ENCODE measurements at places on chromosomes 13 and 19.

DNA sequence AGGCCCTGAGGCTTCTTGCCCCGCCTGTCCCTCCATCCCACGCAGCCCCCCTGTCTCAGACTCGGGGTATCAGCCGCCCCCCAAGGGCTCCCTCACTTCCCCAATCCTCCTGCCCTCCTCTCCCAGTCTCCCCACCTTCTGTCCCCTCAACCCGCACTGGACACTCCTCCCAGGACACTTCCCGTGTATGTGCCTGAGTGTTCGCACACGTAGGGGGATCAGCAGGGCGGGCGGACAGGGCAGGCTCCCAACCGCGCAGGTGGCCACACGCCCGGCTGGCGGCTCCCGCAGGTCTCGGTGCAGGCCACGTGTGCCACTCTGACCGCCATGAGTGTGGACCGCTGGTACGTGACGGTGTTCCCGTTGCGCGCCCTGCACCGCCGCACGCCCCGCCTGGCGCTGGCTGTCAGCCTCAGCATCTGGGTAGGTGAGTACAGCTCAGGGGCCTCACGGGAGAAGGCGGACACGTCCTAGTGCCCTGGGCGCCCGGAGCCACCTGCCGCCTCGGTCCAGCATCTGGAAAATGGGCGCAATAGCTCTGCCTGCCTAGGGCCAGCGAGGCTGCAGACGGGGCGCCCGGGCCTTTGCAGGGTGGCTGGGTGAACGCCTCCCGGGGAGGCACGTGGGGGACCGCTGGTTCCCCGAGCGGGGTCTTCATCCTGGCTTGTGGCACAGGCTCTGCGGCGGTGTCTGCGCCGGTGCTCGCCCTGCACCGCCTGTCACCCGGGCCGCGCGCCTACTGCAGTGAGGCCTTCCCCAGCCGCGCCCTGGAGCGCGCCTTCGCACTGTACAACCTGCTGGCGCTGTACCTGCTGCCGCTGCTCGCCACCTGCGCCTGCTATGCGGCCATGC lies 2.3 kb downstream of the KISS1R start:
- DNase-seq = no peak

DNA sequence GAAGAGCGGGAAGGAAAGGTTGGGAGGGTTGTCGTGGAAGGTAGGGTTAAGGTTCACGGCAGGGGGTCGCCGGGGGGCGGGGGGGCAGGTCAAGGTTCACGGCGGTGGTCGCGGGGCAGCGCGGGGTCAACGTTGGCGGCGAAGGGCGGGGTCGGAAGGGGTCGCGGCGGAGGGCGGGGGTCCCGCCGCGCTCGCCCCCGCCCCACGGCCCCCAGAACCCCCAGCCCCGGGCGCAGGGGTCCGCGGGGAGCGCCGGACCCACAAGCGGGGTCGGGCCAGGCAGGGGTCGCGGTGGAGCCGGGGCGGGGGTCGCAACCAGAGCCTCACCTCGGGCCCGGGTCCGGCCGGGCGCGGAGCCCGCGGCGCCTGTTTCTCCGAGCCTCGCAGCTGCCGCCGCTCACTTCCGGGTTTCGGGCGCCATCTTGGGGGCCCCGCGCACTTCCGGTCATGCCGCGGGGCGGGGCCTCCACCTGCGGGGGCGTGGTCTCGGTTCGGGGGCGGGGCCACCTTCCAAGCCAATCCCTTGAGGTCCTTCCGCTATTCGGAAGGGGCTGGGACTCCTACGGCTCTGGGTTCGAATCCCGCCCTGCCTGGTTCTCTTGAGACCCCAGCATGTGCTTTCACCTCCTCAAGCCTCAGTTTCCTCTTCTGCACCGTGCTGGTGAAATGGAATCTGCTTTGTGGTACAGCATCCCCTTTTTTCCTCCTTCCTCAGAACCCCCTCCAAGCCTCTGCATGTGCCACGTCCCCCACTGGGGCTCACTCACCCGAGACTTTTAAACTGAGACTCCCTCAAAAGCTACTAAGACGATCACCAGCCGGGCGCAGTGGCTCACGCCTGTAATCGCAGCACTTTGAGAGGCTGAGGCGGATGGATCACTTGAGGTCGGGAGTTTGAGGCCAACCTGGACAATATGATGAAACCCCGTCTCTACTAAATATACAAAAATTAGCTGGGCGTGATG lies at the start of gene SBNO2:
Gene SBNO2, minus strand, starts transcription at position 424 of the 965 bp plus-strand sequence. CDS start 19,992 bp downstream, outside the sequence.
- peak; percentile 94 for DNase-seq

- no peak for DNase-seq
These were observed 186.2 kb upstream of the GPR12 start for GRCh38 chr13:26946684-26947343.

DNA sequence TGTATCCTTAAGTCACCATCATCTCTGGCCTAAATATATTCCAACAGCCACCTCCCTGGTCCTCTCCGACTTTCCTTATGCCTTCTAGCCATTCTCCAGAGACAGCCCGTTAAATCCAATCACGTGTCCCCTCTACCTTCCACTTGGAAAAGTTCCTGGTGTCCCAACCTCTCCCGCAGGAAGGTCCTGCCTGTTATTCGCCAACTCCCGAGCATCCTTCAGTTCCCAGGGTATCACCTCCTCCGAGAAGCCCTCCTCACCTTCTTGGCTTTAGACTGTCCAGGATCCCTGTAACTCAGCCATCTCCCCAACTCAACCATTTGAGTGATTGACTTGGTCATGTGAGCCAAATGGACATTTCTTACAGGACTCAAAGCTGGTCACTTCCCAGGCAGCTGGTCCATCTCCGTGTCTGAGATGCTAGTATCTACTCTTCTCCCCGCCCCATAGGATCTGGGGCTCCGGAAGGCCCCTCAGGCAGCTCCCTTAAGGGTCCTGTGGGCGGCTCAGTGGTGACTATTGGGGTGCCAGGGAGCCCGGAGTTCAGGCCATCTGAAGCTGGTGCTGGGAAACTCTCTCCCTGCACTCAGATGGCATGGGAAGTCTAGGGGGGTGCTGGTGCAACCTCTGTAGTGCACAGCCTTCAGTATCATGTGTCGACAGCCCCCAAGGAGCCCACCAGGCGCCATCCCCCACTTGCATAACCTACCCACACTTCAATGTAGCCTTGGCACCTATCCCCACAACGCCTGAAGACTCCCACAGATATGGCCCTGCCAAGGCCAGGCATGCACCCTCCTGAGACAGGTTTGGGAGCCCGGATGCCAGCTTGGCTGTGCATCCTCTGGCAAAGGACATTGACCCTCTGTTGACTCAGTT lies 27.9 kb upstream of the NANOS3 start:
- peak; percentile 65 for DNase-seq

DNA sequence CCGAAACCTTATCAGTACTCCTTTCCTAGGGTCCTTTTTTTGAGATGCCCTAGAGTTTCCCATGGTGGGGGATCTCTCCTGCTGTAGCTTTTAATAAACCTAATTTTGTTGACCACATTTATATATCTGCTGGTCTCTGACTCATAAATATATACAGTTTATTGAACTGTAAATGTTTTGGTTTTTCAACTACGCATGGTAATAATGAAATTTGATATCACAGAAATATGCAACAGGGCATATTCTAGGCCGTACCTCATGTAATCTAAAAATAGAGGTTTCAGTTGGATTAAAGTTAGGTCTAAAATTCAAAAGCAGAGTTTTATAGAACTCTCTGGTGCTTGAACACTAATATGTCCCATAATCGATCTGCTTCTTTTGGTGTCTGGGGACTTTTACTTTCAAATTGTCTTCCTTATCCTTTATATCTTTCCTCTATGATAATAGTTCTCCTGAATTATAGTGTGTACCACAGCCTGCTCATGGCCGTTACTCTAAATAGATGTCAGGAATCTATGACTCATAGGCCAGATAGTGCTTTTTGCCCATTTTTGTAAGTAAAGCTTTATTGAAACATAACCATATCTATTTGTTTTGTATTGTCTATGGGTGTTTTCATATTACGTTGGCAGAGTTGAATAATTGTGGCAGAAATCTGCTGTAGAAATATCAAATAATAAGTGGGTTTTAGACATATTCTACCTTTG lies 324.8 kb upstream of the PCDH9 start:
- DNase-seq = no peak

GRCh38 chr19:5030822-5031221 lies 61.9 kb downstream of the KDM4B start:
- DNase-seq = no peak

- DNase-seq = no peak
These were observed 126.9 kb downstream of the STK24 start for GRCh38 chr13:98450026-98450425.

DNA sequence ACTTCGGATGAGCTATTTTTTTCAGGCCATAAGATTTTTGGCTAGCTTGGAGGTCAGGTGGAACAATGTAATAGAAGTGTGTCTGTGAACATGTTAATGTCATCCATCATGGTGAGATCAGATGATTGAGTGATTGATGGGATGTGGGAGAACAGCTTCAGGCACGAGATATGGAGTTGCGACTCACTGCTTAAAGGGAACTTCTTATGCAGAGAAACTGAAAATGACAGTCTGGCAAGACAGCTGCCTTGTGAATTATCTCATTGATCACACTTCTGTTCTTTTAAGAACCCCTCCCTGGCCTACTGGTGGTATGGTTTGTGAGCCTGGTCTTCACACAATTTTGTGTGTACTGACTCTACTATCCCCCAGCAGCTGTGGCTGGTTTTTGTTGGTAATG lies 96.0 kb downstream of the OLFM4 start:
- no peak for DNase-seq
